Substantia nigra (tissue), 51 donors: ENCODE measurements at places on chromosomes 7 and 10.

- no peak for DNase-seq
These were observed 57.0 kb downstream of the KLRG2 start for GRCh38 chr7:139426258-139427028.

GRCh38 chr7:27103489-27104226 is 1.2 kb upstream of the HOXA2 start:
- DNase-seq = no peak

- DNase-seq = no peak
These were observed 1.0 kb downstream of the EIF3B start for GRCh38 chr7:2355705-2356008.

DNA sequence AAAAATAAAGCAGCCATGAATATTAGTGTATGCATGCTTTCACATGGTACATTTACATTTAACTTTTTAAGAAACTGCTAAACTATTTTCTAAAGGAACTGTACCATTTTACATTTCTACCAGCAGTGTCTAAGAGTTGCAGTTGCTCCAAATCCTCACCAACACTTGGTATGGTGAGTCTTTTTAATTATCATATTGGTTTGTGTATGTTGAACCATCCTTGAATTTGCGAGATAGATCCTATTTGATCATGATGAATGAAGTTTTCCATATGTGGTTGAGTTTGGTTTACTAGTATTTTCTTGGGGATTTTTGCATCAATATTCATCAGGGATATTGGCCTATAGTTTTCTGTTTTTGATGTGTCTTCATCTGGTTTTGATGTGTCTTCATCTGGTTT is 1057.2 kb downstream of the LRMDA start:
- no peak for DNase-seq

GRCh38 chr7:26959290-26959689 is 94.9 kb upstream of the SKAP2 start:
- no peak for DNase-seq

DNA sequence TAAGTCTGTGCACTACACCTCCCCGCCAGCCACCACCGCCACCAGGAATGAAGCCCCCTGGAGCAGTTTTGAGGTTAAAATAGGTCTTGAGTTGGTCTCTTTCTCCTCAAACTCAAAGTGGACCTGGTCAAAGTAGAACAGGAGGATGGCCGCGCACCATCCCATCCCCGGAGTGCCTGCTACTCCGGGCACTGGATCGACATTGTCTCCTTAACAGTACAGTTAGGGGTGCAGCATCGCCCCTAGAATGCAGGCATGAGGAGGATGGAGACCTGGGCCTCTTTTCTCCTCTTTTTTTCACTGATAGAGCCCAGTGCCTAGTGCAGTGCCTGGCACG is 145.5 kb downstream of the SLIT1 start:
- DNase-seq = no peak

DNA sequence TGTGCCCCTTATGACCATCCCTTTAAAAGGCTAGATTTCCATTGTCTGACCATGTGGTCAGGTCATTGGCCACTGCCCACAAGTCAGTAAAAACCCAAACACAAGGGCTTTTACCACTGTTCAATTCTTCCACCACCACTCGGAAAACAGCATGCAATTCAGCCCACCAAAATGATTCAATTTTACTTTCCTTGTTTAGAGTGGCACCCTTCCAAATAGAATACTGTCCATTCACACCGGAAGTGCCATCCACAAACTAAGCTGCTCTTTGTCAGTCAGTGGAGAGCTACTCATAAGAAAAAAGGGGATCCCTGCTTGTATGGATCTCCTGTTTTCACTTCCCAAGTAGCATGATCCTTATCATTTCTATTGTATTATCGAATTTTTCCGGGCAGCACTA is 350.7 kb upstream of the MBL2 start:
- DNase-seq = no peak

DNA sequence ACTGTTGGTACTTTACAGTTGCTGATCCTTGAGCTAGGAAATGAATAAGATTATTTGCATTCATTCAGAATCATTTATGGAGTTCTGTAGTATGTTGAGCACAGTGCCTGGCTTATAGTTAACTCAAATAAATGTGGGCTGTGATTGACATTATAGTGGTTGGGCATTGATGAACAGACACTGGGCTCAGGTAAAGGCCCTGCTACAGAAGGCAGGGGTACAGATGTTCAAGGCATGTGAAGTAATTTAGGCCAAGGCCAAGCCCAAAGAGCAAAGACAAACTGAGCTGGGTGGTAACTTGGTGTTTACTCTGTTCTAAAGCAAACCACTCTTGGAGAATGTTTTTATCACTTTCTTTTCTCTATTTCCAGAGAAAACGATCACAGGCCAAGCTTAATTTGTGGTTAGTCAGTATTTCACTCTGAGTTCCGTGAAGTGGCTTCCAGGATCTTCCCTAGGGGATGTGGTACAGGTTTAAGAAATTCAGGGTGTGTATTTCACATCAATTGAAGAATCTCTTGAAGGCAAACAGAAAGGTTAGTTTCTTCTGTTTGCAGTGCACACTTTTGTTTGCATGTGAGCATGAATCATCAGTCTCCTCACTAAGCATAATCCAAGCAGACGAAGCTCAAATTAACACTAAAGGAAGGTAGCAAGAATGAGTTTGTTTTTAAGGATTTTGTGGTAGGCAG is 113.9 kb upstream of the PRR15 start:
- DNase-seq = no peak

- no peak for DNase-seq
These were observed 242.3 kb upstream of the SP8 start for GRCh38 chr7:21029006-21029405.

DNA sequence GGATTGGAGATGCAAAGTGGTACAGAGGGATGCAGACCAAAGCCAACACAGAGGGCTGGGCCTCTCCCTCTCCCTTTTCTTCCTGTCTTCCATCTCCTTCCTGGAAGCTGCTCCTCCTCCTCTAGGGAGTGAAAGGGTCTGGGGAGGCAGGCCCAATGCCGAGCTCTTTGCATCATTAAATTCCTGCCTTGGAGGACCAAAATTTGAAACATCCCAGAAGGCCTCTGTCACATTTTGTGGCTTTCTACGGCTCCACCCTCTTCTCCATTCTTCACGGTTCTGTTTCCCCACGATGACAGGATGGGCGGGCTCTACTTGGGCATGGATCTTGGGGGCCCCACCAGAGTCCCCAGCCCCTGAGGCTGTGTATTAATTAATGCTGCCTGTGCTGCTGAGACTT is 76.4 kb downstream of the NEURL1 start:
- no peak for DNase-seq

- DNase-seq = no peak
These were observed at the start of gene ZNF804B for GRCh38 chr7:88759230-88760135. Gene ZNF804B, plus strand, starts transcription at chr7:88759700. Its CDS starts 277 bp downstream, at chr7:88759977.

DNA sequence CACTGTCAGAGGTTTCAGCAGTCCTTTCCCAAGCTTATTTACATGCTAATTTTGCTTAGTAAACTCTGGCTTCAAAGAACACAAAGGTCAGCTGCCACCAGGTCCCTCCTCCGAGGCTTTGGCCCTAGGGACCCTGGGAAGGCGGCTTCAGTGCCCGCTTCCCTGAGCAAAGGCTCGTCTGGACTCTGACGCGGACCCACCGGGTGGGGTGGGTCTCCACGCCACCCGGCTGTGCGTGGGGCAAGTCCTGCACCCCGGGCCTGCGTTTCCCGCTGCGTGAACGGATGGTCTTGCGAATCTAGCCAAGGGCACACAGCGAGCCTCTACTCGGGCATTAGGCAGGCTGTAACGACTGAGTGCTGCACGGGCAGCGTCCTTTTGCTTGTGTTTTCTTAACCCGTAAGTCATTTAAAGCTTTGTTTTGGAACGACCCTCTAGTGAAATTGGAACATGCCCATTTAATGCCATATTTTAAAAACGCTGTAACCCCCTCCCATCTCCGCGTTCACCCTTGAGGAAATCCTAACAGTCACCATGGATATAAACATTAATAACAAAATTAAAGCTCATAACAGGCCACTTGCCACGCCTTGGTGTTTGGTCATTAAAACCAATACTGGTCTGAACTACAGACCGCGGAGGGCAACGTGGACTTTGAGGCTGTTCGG is 828 bp downstream of the BNIP3 start:
- no peak for DNase-seq
